Pancreas (tissue), 10 donors: ENCODE measurements at places on chromosomes 3 and 15. TPM values are rescaled to one million over a fixed set of nuclear protein-coding genes. Genes with fewer than 3 reads are reported as not detected.

Gene NAA50
- 41.3 TPM for total RNA-seq

DNA sequence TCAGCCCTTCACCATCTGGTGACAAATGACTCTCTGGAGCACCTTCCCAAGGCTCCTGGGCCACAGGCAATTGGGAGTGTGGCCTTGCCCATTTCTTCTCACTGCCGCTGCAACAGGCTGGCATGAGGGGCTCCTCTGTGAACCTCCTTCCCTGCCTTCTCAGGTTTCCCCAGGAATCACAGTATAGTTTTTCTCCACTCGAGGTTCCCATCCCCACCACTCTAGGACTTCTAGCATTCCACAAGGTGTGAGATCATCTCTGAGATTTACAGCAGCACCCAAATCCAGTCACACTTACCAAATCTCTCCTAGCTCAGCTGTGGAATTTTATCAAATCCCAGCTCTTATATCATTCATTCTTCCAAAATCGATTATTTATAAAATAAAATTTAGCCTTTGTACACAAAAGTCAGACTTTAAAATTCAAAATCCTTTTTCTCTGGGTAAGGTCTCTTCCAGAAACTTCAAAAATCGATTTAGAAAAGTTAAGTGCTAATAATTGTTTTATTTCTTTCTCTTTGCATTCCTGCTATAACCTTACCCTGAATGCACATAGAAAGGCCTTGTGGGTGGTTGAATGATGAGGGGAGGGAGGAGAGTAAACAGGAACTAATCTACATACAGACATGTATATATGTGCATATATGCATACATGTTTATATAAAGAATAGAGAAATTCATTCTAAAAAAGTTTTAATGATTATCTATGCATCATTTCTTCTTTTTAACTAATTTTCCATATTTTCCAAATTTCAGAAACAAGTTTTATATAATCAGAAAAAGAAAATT is 18.9 kb upstream of the ATP13A4 start:
- DNase-seq, result no peak

DNA sequence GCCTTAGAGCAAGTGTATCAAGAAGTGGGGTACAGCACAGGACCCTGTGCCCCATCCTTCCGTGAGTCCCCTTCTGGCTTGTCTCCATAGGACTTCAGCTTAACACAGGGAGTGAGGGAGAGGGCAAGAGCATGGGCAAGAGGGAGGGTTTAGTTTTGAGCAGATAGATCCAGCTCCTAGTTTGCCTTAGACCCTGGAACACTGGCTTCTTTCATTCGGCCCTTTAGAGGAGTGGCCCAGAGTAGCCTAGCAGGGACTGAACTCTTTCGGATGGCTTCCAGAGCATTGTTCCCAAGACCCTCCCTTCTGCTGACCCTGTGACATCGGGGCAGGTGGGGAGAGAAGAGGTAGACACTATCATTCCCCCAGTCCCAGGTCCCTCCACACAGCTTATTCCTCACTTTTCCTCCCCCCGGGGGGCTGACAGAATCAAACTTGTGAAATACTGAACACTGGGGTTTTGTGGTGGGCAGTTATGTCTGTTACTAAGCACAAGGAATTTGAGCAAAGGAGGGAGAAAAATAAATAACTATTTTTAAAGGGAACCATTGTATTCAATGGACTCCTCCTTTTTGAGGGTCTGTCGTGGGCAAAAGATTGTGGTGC is 289.6 kb upstream of the C2CD4B start:
- no peak for DNase-seq

DNA sequence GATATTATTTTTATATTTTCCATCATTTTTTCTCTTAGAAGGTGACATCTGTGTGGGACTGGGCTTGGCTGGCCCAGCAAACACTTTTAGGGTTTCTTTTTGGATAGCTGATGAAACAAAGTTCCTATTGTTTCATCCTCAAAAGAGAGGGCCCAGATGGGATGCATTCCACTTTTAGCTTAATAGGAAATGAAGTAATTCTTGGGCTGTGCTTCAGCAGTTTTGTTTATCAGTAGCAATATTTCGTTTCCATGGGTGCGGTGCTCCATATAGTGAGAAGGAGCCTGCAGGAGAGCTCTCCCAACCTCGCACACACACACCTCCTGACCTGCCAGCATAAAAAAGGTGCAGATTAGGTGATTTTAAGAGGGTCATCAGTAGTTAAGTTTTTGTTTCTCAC is 147.5 kb downstream of the AKAP13 start:
- no peak for DNase-seq

DNA sequence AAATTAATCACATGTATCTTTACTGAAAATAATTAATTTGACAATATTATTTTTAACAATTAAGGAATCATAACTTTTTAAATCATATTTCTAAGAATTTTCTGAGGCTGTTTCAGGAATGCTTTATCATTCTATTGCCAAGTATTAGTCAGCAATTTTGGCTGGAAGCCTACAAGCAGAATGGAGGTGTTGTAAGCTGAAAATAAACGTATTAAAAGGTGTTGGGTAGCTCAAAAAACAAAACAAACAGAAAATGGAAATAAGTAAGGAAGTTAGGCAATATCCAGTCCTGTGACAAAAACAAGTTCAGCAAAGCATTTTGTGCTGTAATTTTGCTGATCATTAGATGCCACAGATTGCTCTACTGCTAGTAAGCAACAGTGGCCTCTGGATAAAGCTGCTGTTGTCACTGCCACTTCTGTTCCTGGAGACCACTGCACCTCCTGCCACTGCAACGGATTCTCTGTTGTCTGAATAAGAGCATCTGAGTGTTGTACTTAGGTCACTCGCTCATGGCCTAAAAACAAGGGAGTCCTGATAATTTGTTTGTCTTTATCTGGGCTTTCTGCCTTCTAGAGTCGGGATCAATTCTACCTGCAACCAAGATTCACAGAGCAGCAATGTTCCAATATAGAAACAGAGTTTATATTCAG is 63.5 kb upstream of the SLITRK3 start:
- no peak for DNase-seq
